ENCODE measurements at places on chromosomes 4 and X.

DNA sequence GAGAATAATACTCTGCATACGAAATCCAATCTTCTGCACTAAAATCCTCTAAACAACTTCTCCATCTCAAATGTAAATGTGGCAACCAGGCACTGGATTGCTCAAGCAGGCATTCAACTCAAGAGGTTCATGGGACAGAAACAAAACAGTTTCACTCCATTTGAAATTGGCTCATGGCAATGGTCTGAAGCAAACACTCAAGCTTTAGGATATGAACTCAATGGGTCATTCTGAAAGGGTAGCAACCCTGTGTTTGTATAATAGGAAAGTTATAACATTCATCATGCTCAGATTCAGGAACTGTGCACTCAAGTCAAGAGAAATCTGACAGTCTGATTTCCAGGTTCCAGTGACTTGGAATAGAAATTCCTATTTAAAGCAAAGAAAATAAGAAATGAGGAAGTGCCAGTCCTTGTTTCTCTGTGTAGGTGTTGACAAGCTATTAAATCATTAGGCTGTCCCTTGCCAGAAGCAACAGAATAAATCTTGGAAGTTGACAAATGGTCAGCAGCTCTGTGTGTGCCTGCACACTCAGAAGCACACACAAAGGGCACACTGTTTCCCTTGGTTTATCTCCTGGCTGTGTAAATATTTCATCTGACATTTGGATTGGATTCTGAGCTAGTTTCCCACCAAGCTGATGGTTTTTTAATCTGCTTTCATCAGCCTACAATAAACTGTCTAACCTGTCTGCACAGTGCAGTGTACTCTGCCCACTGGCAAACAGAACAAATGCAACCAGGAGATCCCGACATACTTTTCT is 75.9 kb upstream of the CITED1 start:
- DNase-seq: no peak

GRCh38 chr4:40316782-40317635 is 18.1 kb upstream of the CHRNA9 start:
- DNase-seq: peak; percentile 91

GRCh38 chr4:58600290-58600689 is 1490.1 kb upstream of the IGFBP7 start:
- DNase-seq: no peak

GRCh38 chr4:59608466-59608865 is 1591.7 kb upstream of the ADGRL3 start:
- no peak for DNase-seq

- DNase-seq: no peak
Observed at GRCh38 chr4:40829586-40829985, 79.8 kb downstream of the NSUN7 start.

DNA sequence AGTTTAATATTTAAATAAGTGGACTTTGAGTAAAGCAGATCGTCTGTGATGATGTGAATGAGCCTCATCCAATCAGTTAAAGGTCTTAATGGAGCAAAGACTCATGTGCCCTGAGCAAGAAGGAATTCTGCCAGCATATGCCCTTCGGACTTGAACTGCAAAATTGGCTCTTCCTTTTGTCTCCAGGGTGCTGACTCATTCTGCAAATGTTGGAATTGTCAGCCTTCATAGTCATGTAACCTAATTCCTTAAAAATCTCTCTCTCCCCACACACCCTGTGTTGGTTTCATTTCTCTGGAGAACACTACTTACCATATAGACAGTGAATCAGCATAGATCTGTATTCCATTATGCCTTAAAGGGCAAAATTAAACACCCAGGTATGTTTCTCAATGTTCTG is 609.8 kb upstream of the GALNTL6 start:
- DNase-seq: peak; percentile 36

DNA sequence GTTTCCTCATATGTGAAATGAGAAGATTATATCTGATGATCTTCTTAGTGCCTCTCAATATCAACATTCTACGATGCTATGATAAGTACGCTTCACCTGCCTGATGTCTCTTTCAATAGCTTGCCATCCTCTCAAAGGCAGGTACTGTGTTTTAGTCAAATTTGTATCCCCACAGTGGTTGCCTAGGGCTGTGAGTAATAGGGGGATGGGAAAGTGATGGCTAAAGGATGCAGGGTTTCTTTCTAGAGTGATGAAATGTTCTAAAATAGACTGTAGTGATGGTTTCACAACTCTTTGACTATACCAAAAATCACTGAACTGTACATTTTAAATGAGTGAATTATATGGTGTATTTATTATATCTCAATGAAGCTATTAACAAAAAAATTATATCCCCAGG is 142.8 kb downstream of the HS6ST2 start:
- DNase-seq: no peak

DNA sequence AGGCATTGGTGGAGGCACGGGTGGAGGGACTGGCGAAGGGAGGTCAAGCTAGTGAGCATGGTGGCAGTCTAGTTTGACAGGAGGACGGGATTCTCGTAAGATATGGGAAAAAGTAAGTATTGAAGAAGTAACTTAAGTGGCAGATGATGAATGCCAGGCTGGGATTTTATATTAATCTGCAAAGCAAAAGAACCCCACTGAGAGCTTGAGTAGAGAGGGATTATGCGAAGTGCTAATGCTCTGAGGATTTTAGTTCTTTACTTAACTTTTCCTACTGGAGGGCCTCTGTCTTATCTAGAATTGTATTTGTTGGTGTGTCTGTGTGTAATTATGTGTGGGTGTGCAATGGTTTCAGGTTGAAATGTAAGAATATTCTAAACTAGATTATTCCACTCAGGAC is 327.9 kb downstream of the FAT4 start:
- DNase-seq: no peak

- DNase-seq: no peak
Observed at GRCh38 chrX:116289592-116289991, 119.0 kb downstream of the AGTR2 start.

GRCh38 chrX:93538575-93538974 is 134.8 kb downstream of the NAP1L3 start:
- no peak for DNase-seq

- DNase-seq: no peak
Observed at GRCh38 chrX:119072744-119073143, at the start of gene CT47C1. TSS of gene CT47C1 (plus strand) at chrX:119072993. CDS start at chrX:119073226, 233 bp downstream.

GRCh38 chr4:110310795-110311194 is 112.4 kb upstream of the ELOVL6 start:
- no peak for DNase-seq

GRCh38 chrX:77444545-77444944 is 2.6 kb upstream of the FGF16 start:
- no peak for DNase-seq

DNA sequence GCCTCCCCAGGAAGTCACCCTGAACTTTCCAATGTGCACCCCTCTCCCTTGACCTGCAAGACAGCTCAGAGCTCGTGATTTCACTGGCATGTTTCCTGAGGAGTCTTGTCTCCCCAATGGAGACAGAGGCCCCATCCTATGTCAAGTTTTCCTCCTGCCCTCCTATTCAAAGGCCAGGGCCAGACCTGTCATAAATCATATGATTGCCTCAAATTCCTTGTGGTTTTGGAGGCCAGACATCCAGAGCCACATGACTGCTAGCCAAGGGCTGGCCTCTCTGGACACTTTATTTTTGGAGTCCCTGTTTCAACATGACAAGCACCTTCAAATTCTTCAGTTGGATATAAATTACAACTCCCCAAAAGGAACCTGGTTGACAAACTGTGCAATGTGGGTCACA is 76.0 kb upstream of the TFDP3 start:
- peak; percentile 30 for DNase-seq

GRCh38 chr4:61596606-61597340 is 396.6 kb downstream of the ADGRL3 start:
- no peak for DNase-seq

DNA sequence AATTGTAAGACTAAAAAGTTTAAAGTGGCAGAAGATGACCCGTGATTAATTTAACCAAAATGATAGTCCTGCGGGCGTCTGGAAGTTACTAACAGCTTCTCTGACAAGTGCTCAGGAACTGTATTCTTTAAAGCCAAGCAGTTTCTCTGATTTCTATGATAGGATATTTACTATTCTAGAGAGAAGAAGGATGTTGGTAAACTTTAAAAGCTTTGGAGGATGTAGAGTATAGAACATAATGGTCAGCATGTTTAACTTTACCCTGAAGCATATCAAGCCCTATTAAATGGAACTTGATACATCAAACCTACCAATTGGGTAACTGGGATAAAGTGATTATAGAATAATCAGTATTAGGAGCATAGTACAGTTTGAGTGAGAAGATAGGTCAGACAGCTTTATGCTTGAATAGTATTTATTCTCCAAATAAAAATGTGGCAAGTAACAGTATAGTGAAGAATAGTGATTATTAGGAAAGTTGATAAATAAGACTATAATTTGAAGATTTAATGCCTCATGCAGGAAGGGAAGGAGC is 1.8 kb downstream of the STIM2 start:
- no peak for DNase-seq

DNA sequence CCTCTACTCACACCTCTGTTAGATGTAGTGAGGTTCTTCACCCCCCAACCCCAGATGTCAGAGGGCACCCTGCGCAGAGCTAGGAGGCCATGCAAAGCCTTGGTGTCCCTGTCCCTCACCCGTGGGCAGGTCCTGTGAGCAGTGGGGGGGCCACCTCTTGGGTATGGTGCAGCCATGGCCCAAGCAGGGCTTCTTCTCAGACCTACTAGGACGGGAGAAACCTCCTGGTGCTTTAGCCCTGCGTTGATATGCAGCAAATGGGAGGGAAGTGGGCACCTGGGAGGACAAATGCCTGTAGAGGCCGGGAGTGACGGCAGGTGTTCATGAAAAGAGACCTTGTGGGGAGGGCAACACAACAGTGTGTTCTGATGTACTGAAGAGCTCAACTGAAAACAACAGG is 38.5 kb upstream of the MSANTD1 start:
- no peak for DNase-seq

- no peak for DNase-seq
Observed at GRCh38 chrX:149715468-149715867, 3.6 kb downstream of the MAGEA11 start.

DNA sequence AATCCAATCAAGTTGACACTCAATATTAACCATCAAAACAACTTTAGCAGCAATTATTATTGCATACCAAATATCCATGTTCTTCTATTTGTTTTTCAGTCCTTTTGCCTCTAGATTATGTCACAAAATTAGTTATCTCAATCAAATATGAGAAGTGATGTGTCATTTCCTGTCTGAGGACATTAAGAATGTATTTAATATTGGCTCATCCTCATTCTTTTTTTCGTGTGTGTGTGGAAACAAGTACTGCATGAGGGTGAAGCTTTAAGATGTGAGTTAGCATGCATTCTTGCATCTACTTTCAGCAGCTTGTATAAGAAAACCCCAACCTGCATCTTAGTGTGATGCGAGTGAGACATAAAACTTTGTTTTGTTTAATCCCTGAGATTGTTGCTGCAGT is 301.4 kb downstream of the GRIA2 start:
- no peak for DNase-seq

GRCh38 chrX:136816975-136817374 is 36.2 kb upstream of the ARHGEF6 start:
- no peak for DNase-seq

GRCh38 chr4:26619784-26620183 is 35.9 kb downstream of the TBC1D19 start:
- DNase-seq: no peak

GRCh38 chrX:108036298-108036973 is 8.4 kb upstream of the VSIG1 start:
- DNase-seq: no peak

DNA sequence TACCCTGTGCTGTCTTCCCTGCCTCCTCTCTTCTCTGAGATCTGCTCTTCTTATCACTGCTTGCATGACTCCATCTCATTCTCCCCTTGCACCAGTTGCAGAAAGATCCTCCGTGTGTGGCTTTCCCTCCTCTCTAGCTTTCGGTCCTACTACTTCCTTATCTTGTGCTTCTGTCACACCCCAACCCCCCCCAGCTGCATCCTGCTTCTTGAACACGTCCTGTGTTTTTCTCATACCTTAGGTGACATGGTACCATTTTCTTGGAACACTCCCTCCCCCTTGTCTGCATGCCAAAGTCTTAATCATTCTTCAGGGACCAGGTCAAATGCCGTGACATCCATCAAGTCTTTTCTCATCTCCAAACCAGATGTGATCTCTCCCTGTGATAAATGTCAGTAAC is 46.4 kb downstream of the FHL1 start:
- DNase-seq: no peak

DNA sequence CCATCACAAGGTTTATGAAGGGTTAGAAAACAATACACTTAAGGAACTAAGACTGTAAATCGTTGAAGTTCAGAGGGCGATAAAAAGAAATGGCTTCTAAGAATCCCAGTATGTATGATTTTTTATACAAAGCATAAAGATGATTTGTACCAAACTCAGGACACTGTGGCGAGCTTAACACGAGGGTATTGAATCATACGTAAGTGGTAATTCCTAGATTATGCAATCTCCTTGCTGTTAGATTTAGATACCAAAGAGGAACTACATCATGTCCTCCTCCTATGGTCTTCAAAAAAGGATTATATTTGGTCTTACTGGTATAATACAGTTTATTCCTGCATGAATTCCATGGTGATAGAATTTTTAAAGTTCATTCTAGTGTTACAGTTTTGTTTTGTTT is 23.9 kb downstream of the NFKB1 start:
- no peak for DNase-seq

GRCh38 chr4:38430841-38431240 is 233.2 kb upstream of the KLF3 start:
- no peak for DNase-seq

GRCh38 chr4:133647206-133647605 is 498.1 kb downstream of the PCDH10 start:
- no peak for DNase-seq

GRCh38 chrX:100674705-100675104 is 30.7 kb downstream of the SRPX2 start:
- DNase-seq: no peak

GRCh38 chr4:177480795-177481194 is 38.6 kb upstream of the AGA start:
- no peak for DNase-seq

DNA sequence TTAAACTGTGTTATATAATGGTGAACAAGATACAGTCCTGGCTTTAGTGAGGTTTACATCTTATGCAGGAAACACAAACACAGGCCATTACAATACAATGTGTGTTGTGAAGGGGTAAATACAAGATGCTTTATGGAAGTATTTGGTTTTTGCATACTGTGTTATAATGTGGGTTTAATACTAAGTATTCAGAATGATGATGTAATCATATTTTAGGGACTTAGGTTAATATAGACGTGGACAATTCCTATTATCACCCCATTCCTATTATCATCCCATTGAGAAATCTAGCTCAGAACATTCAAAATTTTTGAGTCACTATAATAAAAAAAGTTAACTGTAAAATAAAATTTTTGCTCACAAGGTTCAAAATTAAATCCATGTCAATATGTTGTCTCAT is 24.1 kb downstream of the MMAA start:
- DNase-seq: no peak

DNA sequence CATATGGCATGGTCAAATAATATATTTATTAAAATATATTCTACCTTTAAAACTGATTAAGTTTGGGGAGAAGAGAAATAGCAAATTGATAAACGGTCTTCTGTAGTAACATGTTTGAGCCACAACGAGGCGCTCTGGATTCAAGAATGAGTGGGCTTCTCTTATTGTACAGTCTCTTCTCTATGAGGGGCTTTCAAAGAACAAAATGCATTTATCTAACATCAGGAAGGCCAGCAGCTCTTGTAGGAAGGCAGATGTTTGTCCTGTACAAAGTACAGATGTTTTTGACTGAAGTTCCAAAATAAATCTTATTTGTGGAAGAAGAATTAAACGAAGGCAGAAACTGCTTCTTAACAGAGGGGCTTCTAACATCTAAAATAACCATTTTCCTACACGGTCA is 153.6 kb downstream of the RASL11B start:
- peak; percentile 28 for DNase-seq

GRCh38 chrX:25737540-25737939 is 400.6 kb upstream of the MAGEB18 start:
- DNase-seq: no peak

All from GM04504 (cell line).